Activated CD4-positive, alpha-beta memory T cell treated with anti-CD3 and anti-CD28 coated beads, Interleukin-2, amount 10 ng/mL, durations not matched to agents 7 days and 5 days (primary cell): ENCODE measurements at places on chromosomes 2 and 18. TPM values are rescaled to one million over a fixed set of nuclear protein-coding genes. Genes with fewer than 3 reads are reported as not detected.

- DNase-seq = no peak
Measured at GRCh38 chr2:54298514-54298913, 42.5 kb upstream of the TSPYL6 start.

- no peak for DNase-seq
Measured at GRCh38 chr18:63889626-63890025, 2.1 kb downstream of the SERPINB2 start.

DNA sequence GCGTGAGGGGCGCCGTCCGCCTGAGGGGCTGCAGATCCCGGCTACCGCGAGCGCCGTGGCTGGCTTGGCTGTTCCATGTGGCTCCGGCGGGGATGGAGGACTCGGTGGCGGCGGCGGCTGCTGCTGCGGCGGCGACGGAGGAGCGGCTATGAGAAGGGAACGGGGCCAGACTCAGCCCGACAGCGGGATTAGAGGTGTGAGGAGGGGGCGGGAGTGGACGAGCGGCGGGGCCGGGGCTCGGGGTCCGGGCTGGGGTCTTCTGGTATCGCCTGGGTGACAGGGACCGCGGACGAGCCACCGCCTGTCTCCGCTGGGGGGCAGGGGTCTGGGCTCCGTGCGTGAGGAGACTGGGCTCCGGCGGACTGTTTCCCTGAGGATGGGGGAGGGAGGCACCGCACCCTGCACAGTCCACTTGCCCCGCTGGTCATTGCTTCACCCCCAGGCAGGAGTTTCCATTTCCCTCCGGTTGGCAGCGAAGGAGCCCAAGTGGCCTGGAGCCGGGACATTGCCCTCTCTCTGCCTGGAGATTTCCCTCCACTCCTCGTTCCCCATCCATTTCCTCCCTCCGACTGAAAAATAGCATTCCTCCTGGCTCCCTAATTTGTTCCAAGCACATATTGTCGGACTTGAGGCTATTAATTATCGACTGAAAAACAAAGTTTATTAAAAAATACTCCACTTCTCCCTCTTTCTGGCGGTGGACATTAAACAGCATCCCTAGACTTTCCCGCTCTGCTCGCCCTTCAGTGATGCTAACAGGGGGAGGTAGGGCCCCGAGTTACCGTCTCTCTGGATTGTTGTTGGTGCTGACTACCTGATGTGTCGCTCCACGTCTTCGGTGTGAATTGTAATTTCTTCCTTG, 577 bp downstream of the EHBP1 start:
- no peak for DNase-seq

DNA sequence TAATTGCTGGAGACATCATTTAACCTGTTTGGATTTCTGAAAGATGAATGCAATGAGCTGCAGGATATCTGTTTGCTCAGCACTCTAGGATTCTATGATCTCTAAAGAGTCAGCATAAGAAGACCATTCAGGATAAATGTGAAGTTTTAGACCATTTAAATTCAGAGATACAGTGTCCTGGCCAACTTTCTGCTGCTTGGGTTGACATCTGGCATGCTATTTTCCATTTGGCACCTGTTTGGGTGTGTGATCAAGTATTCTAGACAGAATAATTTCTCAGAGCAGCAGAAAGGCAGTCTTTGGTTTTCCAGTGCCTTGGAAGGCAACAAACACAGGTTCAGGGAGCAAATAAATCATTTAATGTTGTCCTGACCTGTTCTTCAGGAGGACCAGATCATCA, 144.8 kb upstream of the NDUFV2 start:
- DNase-seq = no peak

GRCh38 chr18:3265564-3266033, 3.7 kb downstream of the MYL12B start:
- no peak for DNase-seq

GRCh38 chr2:23692263-23692662, 234.7 kb downstream of the ATAD2B start:
- DNase-seq = no peak

- peak; percentile 96 for DNase-seq
Measured at GRCh38 chr2:86562922-86563649, at the start of gene CHMP3. CHMP3 (minus strand) TSS chr2:86563443; CDS start chr2:86563348, 95 bp downstream.

GRCh38 chr2:23699580-23699925, 227.4 kb downstream of the ATAD2B start:
- DNase-seq = no peak

DNA sequence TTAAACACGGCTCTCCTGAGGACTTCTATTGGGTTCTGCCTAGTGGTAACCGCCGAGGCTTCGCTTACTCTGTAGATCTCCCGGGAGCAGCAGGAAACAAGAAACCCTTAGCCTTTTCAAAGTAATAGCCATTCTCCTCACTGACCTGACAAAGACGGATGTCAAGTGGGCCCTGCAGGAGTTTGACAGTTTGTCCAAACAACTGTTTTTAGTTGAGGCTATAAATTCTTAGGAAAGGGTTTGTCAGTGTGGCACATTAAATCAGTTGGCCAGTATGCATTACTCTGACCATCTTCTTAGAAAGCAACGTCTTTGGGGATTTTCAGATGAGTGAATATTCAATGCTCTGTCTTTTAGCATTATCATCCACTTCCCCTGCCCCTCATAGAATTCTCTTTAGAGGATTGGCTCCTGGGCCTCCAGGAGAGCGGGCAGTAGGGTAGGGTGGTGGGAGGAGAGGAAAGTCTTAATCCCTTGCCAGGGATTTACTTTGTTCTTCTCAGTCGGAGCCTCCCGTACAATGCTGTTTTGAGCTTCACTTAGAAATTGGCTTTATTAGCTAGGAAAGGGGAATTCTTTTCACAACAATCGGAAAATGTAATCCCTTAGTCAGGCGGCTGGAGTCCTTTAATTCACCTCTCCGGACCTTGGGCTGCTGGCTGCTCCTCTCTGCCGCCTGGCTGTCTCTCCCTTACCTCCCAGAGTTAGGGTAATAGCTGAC, 13.3 kb upstream of the C18orf32 start:
- DNase-seq = no peak

- DNase-seq = no peak
Measured at GRCh38 chr2:76613330-76613729, 902.6 kb upstream of the GCFC2 start.

GRCh38 chr2:234825616-234826015, 126.2 kb upstream of the SH3BP4 start:
- DNase-seq = no peak

GRCh38 chr2:27873091-27873490, 17.1 kb downstream of the RBKS start:
- DNase-seq = no peak

DNA sequence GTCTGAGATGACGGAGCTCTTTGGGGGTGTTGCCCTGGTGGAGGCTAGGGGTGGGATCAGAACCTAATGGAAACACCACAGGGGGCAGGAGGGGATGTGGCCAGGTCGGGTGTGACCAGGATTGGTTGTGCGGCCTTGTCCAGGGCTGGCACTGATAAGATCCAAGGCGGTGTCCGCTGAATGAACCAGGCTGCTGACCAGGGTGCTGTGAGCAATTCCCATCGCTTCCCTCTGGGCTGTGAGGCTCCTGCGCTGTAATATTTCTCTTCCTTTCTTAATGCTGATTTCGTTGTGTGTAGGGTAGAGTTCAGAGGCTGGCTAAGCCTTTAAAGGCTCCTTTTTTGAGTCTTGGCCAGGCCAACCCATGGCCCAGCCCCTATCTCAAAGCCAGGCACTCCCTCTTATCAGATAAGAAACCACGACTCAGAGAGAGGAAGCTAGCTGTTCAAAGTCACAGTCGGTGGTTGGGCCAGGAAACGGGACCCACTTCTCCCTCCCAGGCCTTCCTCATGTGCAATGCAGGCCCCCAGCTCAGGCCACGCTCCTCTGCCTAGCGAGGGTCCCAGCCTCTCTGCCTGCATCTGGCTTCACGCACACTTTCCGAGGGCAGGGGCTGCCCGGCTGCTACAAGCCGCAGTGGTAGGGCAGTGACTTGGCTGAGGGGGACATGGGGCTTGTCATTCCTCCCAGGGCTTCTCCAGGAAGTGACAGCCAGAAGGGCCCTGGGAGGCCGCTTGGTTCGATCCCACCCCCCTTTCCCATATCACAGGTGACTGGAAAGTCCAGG, 26.0 kb upstream of the FOSL2 start:
- peak; percentile 83 for DNase-seq

GRCh38 chr2:43426305-43427031, 169.4 kb downstream of the THADA start:
- peak; percentile 85 for DNase-seq

GRCh38 chr2:173124441-173124840, 48.8 kb downstream of the MAP3K20 start:
- DNase-seq = no peak

DNA sequence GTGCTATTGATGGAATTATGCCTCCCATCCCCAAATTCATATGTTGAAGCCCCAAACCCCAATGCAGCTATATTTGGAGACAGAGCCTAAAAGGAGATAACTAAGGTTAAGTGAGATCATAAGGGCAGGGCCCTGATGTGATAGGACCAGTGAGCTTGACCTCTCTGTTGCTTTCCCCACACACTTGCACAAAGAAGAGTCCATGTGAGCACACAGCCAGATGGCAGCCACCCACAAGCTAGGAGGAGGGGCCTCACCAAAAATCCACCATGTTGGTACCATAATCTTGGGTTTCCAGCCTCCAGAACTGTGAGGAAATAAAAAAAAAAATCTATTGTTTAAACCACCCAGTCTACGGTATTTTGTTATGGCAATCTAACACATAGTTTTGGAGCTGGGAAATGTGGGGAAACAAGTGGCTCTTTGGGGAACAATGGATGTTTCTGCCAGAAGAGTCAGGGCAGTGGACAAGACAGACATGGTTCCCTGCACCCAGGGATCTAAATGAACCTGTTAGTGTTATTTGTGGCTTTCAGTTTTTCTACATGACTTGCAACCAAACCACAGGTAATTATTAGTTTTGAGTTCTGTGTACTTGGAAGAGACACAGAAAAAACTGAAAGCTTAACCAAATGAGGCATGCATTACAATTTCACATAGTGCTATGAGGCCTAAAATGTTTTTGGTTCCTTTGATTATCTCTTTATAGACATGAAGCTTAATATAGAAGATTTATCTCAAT, 259.1 kb downstream of the LTBP1 start:
- no peak for DNase-seq

DNA sequence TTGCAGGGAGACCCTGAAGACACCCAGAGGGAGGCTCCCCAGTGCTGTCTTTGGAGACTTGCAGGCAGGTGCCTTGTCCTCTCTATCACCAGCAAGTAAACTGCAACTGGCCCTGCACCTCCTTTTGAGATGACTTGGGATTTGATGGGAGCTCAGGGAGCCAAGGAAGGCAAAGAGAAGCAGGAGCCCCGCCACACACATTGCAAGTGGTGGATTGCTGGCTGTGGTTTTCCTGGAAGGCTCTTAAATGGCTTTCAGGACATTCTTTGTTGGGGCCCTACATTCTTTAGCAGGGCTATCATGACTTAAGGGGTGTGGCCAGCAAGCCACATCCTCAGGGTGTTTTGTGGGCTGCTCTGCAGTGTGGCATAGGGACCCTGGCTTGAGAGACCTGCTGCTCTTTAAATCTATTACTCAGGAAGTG, 39.9 kb upstream of the CDC42EP3 start:
- peak; percentile 78 for DNase-seq

GRCh38 chr2:43340945-43341356, 114.5 kb upstream of the ZFP36L2 start:
- no peak for DNase-seq

DNA sequence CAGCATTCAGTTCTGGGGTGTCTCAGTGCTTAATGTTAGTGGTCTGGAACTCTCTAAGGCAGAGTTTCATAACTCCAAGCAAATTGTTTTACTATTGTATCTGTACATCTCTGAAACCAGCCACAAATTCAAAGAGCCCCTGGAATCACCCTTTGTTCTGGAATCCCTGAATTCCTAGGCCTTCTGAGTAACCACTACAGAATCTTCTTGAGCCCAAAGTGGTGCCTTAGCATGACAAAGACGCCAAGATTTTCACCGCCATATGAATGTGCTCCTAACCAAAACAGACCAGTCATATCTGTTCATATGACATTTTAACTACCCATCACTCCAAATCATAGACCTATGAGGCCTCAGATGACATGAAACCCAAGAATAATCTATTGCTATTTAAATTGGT, 668.1 kb downstream of the EPHA4 start:
- no peak for DNase-seq

- no peak for DNase-seq
Measured at GRCh38 chr2:45664635-45665261, 13.3 kb downstream of the PRKCE start.

- no peak for DNase-seq
Measured at GRCh38 chr2:7835693-7836680, 845.9 kb upstream of the ID2 start.

DNA sequence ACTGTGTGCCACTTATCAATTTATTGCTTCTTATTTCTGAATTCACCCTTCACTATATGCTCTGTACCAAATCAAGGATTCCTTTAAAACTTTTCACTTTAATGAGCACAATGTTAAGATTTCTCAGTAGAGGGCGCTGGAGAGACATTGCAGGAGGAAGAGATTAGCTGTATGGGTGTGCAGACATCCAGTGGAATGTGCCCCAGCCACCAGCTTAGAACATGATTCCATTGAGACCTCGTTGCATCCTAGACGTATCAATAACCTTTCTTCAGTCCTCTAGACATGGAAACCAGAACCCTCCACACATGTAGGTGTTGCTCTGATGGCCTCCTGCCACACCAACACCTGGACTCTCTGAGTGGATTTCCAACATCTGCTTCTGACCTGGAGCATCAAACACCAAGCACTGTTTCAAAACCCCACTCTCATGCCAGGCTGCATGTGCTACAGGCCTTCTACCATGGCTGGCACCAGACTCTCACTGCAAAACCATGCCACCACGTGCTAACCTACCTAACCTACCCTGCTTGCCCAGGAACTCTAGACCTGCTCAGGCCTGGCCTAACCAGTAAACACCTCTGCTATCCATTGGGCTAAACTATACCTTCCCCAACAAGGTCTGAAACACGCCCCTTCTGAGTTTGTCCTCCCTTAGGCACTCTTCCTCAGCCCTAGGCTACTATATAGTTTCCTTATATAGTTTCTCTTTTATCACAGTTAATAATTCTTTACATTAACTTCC, 633.2 kb upstream of the PKDCC start:
- DNase-seq = no peak

GRCh38 chr2:58604096-58604495, 363.0 kb upstream of the FANCL start:
- no peak for DNase-seq

Gene PRKAG3
- not detected for total RNA-seq

Gene PARD3B
- total RNA-seq = 0.23 TPM

Gene TEKT4
- total RNA-seq = not detected

Gene RGPD3
- 0.20 TPM for total RNA-seq

Gene TUBA3D
- total RNA-seq = not detected

Gene TMEM247
- not detected for total RNA-seq

Gene KLF11
- 16.0 TPM for total RNA-seq

Gene EML6
- 1.8 TPM for total RNA-seq

Gene DRC1
- not detected for total RNA-seq

Gene INHBB
- not detected for total RNA-seq

Gene ACKR3
- total RNA-seq = 2.5 TPM

Gene CD207
- not detected for total RNA-seq

Gene IL1B
- total RNA-seq = 0.48 TPM

Gene LIMS4
- total RNA-seq = 3.7 TPM

Gene IGFBP5
- total RNA-seq = not detected
